ENCODE measurements at places on chromosomes 1 and 21.

- no peak for DNase-seq
Observed at GRCh38 chr1:153543736-153544135, 1.9 kb downstream of the S100A4 start.

DNA sequence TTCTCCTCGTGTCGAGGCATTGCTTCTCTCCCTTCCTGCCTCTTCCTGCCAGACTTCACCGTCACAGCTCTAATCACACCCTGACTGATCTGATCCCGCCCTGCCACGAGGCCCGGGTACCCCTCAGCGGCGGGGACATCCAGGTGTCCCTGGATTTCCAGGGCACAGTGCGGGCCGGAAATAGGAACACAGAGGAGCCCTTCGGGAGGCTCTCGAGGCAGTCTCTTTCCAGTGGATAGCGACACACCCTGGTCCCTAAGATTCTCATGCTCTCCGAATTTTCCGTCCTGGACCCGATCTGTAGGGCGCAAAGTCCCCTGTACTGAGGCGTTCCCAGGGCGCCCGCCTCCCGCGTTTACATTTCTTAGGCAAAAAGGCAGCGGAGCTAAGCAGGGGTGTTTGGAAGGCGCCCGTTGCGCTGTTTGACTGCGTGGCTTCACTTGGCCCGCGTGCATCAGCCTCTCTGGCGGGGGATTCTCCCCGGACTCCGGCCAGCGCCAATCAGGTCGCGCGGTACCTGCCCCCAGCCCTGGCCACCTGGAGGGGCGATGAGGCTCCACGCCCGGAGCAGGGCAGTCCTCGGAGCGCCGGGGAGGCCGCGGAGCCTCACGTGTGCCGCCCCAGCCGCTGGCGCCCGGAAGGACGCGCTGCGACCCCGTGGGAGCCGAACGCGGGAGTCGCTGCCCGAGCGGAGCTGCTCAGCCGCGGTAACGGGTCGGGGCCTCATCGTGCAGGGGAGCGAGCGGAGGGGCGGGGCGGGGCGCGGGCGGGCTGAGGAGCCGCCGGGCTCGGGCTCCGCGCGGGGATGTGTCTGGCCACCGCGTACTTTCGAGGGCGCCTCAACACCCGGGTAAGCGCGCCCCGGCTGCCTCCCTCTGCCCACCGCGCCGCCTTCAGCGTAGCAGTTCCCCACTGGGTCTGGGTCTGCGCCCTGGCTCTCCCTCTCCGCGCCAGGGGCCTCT lies at the start of gene FAM163A:
Gene FAM163A (plus strand): TSS at position 575 of the 962 bp plus-strand sequence. CDS start 69,807 bp downstream, outside the sequence.
- no peak for DNase-seq

GRCh38 chr1:156705321-156705917 lies at the start of gene CRABP2:
TSS of gene CRABP2 (minus strand) at chr1:156705583. CDS start at chr1:156705446, 137 bp downstream.
- no peak for DNase-seq

DNA sequence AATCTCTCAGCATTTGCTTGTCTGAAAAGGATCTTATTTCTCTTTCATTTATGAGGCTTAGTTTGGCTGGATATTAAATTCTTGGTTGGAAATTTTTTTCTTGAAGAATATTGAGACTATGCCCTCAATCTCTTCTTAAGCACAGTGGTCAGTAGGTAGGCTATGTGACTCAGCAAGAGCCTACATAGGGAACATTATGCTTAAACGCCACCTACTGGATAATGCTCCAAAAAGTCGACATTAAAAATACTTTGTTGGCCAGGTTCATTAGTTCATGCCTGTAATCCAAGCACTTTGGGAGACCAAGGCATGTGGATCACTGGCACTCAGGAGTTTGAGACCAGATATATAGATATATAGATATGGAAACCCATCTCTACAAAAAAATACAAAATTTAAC lies 678.0 kb upstream of the USP24 start:
- no peak for DNase-seq

DNA sequence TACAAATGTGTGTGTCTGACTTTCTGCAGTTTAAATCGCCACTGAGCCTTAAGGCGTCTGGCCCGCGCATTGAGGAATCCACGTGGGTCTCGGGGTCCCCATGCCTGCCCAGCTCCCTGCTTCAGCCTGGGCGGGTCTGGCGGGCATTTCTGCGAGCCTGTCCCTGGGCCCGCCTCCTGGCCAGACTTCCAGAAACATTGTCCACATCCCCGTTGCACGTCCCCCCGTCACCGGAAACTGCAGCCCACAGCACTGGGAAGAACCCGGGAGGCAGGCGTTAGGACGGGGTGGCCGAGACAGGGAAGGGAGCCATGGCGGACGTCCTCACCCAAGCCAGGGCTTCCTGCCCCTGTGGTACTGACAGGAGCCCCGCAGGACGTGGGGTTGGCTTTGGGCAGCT lies 113.1 kb upstream of the COL6A1 start:
- DNase-seq = no peak

- DNase-seq = peak; percentile 68
Observed at GRCh38 chr1:180927841-180928240, 15.1 kb downstream of the KIAA1614 start.

- no peak for DNase-seq
Observed at GRCh38 chr21:38134084-38134873, 122.5 kb upstream of the KCNJ15 start.

- DNase-seq = no peak
Observed at GRCh38 chr1:24151175-24151533, 8.2 kb upstream of the IL22RA1 start.

DNA sequence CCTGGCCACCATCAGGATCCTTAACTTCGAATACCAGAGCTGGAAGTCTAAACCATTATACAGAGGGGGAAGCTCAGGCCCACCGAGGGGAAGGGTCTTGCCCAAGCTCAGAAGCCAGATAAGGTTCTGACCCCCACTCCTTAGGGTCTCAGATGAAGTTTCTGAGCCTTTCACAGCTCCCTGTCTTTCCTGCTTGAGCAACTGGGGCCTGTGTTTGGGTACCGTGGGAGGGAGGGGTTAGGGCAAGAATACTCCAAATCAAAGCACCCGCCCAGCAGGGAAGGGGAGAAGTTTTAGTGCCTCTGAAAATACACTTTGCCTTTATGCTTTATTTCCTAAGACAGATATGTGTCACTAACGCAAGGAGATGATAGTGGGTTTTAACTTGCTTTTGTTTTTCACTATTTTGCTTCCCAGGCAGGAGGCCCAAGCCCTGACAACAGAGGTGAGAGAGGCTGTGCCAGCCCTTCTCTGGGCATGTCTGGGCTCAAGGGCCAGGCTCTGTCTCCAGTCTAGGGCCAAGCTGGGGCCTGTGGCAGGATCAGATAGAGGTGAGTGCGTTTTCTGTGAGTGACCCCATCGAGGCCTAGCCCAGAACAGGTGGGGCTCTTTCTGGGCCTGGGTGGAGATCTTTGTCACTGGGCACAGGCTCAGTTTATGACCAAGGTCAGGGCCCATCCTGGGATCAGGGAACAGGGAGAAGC lies 20.5 kb upstream of the TENT5B start:
- DNase-seq = no peak

DNA sequence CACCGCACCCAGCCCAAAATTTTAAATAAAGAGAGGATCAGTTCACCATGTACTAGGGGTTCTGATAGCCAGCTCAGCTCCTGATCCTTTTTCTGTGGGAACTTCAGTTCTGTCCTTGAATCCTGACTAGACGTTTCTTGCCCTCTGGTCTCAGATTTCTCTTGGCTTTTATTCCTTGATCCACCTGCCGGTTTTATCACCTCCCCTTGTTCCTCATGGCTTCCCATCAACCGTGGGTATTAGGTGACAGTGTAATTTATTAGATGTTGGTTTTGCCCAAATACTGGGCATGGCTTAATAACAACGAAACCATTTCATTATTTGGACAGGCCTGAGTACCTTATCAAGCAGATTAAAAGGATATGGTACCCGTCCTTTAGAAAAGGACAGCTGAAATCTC lies 22.5 kb downstream of the SLC45A1 start:
- no peak for DNase-seq

- DNase-seq = no peak
Observed at GRCh38 chr1:21278860-21279845, 11.1 kb downstream of the ECE1 start.

- DNase-seq = peak; percentile 36
Observed at GRCh38 chr1:66981679-66982078, 56.9 kb downstream of the MIER1 start.

GRCh38 chr1:99600782-99601181 lies 45.1 kb upstream of the PALMD start:
- DNase-seq = no peak

GRCh38 chr1:899636-900317 lies 23.9 kb upstream of the SAMD11 start:
- DNase-seq = no peak

DNA sequence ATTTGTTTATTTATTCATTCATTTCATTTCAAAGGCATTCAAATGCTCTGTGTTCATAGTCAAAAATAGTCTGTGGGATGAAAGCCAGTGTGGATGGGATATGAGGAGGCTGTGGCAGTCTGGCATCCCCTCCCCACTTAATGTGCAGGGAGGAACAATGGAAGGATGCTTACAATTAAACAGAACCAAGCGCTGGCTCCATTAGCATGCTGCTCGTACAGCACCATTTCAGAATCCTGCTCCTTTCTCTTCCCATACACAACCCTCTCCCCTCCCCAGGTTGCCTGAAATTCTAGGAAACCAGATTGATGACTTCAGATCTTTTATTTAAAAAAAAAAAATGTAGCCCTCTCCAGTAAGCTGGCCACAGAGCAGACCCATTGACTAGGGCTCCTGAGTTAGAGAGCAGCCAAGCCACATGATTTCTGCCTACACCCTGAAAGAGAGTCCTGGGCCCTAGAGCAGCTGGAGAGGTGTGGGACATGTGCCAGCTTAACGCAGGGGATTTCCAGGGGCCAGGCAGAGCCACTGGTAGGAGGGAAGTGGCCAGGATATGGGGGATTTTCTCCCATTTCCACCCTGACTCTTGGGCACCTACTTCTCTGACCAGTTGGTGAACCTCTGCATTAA lies 205.2 kb downstream of the ASTN1 start:
- no peak for DNase-seq

DNA sequence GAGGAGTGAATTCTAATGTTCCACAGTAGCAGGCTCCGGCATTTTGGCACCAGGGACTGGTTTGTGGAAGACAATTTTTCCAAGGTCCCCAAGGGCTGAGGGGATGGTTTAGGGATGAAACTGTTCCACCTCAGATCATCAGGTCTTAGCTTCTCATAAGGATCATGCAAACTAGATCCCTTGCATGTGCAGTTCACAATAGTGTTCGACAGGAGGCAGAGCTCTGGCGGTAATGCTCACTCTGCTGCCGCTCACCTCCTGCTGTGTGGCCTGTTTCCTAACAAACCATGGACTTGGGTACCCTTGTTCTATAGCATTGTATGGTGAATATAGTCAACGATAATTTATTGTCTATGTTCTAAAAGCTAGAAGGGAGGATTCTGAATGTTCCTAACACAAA lies 16.6 kb downstream of the CRNN start:
- no peak for DNase-seq

- no peak for DNase-seq
Observed at GRCh38 chr1:60911966-60912697, 170.2 kb upstream of the NFIA start.

DNA sequence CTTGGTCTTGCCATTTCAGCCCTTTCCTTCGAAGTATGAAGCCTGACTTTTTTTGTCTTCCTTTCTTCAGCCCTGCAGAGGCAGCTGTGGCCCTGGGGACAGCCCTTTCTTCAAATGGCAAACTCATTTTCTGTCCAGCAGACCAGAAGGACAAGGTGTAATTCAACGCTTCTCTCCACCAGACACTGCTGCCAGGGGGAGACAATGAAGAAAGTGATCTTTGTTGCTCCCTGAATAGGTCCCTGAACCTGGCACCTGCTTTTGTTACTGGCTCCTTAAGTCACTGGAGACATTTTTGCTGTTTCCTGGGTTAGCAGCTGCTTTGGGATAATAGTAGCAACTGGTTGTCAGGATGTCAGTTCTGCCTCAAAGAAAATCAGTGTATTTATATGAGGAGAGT lies 50.8 kb upstream of the MACF1 start:
- DNase-seq = no peak

DNA sequence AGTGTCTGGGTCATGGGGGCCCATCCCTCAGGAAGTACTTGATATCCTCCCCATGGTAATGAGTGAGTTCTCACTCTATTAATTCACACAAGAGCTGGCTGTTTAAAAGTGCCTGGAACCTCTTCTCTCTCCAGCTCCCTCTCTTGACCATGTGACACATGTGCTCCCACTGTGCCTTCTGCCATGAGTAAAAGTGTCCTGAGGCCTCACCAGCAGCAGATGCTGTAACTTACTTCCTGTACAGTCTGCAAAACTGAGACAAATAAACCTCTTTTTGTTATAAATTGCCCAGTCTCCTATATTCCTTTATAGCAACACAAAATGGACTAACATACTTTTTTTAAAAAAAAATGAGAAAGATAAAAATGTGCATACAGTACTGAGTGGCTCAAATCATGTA lies 24.0 kb downstream of the PUM1 start:
- DNase-seq = no peak

DNA sequence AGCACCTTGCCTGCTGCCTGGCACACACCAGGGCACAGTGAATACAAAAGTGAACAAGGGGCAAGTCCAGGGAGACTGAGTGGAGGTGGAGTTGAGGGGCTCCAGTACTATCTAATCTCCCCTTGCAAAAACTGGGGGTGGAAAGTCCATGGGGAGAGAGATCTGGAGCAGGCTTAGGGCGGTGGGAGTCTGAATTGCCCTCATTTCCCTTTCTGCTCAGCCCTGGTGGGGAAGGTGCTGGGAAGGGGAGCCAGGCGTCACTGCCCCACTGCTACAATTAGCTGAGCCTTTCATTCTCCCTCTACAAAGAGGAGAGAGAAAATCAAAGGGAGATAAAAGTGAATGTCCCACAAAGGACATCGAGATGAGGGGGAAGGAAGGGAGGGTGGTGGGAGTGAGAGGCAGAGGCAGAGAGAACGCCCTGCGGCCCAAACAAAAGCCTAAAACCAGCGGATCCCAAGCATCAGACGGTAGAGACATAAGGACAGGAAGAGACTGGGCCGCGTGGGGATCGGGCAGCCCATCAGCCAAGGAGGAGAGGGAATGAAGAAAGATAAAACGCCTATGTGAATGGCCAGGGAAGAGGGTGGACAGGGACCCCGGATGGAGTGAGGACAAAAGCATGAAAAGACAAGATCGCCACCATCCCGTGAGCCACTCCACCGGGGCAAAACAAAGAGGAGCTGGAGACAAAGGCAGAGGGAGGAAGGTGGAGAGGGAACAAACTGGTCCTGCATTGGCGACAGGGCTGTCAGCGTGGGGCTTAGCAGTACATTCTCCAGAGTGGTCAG lies 46.8 kb upstream of the SOX13 start:
- DNase-seq = no peak

- no peak for DNase-seq
Observed at GRCh38 chr1:153355445-153356071, 2.1 kb upstream of the S100A9 start.
